Dermis blood vessel endothelial cell (primary cell): ENCODE measurements at places on chromosomes 11 and 22. TPM values are rescaled to one million over a fixed set of nuclear protein-coding genes. Genes with fewer than 3 reads are reported as not detected.

FREY1 gene
- 0.70 and 0.85 TPM in 2 replicates for total RNA-seq

SCGB2A2 gene
- not detected in 2 replicates for total RNA-seq

YWHAH gene
- 145 and 162 TPM in 2 replicates for total RNA-seq

MPPED1 gene
- not detected in 2 replicates for total RNA-seq

LINC01488 gene
- total RNA-seq: not detected in 2 replicates

WNT7B gene
- not detected in 2 replicates for total RNA-seq

TNNI2 gene
- not detected in 2 replicates for total RNA-seq

IGLL1 gene
- not detected in 2 replicates for total RNA-seq

KCNJ1 gene
- total RNA-seq: 0.23 and 0.34 TPM in 2 replicates

TCIRG1 gene
- total RNA-seq: 81.3 and 110 TPM in 2 replicates

UBQLNL gene
- total RNA-seq: 0.05 TPM in 1 of 2 replicates, not detected in the other

UBXN1 gene
- 126 and 217 TPM in 2 replicates for total RNA-seq
